Mesangial cell (primary cell): ENCODE measurements at places on chromosomes 6 and 20. TPM values are rescaled to one million over a fixed set of nuclear protein-coding genes. Genes with fewer than 3 reads are reported as not detected.

The GRM4 gene
- total RNA-seq, result 0.89 TPM in 1 of 2 replicates, not detected in the other

The RAB23 gene
- total RNA-seq, result 10.6 and 12.0 TPM in 2 replicates

The LY6G6F gene
- not detected in 2 replicates for total RNA-seq

The TRIM40 gene
- not detected in 2 replicates for total RNA-seq

The MAS1 gene
- total RNA-seq, result not detected in 2 replicates

The FAM217A gene
- not detected in 2 replicates for total RNA-seq

The GDAP1L1 gene
- not detected in 2 replicates for total RNA-seq

The VNN1 gene
- total RNA-seq, result not detected in 2 replicates

The ADAM33 gene
- 0.33 and 2.2 TPM in 2 replicates for total RNA-seq

The C6orf58 gene
- not detected in 2 replicates for total RNA-seq

The PACRG gene
- under 0.01 and 2.4 TPM in 2 replicates for total RNA-seq

The SLC22A7 gene
- total RNA-seq, result not detected in 2 replicates

The EEF1A2 gene
- 3.4 and 12.5 TPM in 2 replicates for total RNA-seq

The PRKN gene
- total RNA-seq, result 0.49 and 4.4 TPM in 2 replicates

The NPBWR2 gene
- total RNA-seq, result not detected in 2 replicates

The BHLHE23 gene
- not detected in 2 replicates for total RNA-seq

The BPIFB1 gene
- not detected in 2 replicates for total RNA-seq

The ZNF322 gene
- 4.7 and 10.4 TPM in 2 replicates for total RNA-seq

The OPRL1 gene
- 0.33 and 1.5 TPM in 2 replicates for total RNA-seq

The RSPO3 gene
- total RNA-seq, result 0.16 and 0.25 TPM in 2 replicates

The RIPOR3 gene
- 0.33 and 0.63 TPM in 2 replicates for total RNA-seq

The PAX1 gene
- total RNA-seq, result not detected in 2 replicates

The LY6G6D gene
- total RNA-seq, result not detected in 2 replicates

The KCNB1 gene
- total RNA-seq, result not detected in 2 replicates

The HCRTR2 gene
- not detected in 2 replicates for total RNA-seq

The B3GALT4 gene
- total RNA-seq, result 3.7 and 16.6 TPM in 2 replicates

The FAM162B gene
- total RNA-seq, result not detected in 2 replicates

The CYP24A1 gene
- not detected in 2 replicates for total RNA-seq

The ACSS1 gene
- total RNA-seq, result 4.1 and 8.7 TPM in 2 replicates

The XKR7 gene
- not detected in 2 replicates for total RNA-seq

The SNPH gene
- total RNA-seq, result 6.8 and 8.6 TPM in 2 replicates

The RIPPLY2 gene
- total RNA-seq, result not detected in 2 replicates

The CYP39A1 gene
- total RNA-seq, result 0.16 and 0.51 TPM in 2 replicates

The RGS17 gene
- 2.5 and 5.2 TPM in 2 replicates for total RNA-seq

The SPATA25 gene
- total RNA-seq, result 0.16 and 1.1 TPM in 2 replicates
